ENCODE measurements at places on chromosomes 6 and 20.
A peak's percentile ranks its signal among the peaks of the same experiment; 100 is the strongest.

DNA sequence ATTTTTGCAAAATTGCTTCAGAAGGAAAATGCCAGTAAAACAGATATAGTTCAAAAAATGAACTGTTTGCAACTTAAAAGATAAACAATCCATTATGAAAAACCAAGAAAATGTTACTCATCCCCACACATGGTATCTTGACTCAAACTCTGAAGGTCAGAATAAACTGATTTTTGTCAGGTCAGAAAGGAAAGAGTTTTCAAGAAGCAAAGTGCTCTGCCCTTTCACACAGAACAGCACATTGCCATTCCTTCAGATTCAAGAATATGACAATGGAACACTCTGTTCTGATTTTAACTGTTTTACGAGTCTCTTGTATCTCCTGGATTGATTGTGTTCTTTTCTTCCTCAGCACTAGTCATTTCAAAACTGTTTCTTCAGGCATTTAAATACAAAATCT lies 33.8 kb upstream of the NT5E start:
- no peak for DNase-seq

GRCh38 chr6:113642714-113643406 lies 214.3 kb upstream of the MARCKS start:
- peak; percentile 87 for DNase-seq

DNA sequence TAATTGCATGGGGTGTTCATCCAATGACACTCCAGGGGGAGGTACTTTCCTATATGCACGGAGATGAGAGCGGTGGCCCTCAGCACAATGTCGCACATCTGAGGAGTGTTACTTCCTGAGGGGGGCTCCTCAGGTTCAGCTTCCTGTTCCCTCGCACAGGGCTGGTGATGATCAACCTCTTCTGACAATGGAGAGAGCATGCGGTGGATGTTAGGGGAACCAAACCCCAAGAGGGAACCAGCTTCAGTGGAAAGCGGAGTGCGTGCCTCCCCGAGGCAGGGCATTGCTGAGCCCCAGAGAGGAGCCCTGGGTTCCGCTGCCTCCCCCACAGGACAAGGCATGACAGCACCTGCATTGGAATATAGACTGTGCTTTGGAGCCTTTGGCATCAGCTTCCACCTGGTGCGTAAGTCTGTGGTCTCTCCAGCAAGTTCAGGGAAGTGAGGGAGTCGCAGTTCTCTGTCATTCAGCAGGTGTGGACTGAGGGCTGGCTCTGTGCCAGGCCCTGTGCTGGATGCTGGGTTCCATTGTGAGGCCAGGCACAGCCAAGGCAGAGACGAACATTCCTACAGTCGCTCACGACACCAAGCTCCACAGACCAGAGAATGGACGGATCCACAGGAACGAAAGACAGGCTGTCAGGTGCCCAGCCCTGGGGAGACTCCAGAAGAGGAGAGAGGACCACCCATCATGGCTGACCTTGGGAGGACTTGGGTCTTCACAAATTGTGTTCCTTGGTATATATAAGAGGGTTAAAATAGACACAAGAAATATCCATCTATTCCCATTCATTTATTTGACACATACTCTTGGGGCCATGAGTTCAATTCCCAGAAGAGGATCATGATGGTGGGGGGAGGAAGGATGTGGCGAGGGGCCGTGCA lies 3.9 kb upstream of the ZNF831 start:
- DNase-seq: no peak

DNA sequence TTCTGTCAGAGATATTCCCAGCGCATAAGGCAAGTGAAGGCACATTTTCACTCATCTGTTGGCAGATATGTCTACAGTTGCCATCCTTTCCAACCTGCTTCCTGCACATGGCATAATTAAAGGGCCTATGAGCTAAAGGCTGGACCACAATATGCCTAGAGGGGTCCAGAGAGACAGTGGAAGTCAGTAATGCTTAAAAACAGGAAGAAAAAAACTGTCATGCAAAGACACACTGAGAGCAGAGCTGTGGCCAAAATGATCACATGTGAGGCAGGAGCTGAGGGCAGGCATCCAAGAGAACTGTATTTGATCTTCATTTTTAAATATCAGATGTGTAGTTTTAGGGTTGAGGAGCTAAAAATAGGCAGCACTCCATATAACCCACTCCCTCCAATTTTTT lies 125.0 kb upstream of the BACH2 start:
- DNase-seq: no peak

DNA sequence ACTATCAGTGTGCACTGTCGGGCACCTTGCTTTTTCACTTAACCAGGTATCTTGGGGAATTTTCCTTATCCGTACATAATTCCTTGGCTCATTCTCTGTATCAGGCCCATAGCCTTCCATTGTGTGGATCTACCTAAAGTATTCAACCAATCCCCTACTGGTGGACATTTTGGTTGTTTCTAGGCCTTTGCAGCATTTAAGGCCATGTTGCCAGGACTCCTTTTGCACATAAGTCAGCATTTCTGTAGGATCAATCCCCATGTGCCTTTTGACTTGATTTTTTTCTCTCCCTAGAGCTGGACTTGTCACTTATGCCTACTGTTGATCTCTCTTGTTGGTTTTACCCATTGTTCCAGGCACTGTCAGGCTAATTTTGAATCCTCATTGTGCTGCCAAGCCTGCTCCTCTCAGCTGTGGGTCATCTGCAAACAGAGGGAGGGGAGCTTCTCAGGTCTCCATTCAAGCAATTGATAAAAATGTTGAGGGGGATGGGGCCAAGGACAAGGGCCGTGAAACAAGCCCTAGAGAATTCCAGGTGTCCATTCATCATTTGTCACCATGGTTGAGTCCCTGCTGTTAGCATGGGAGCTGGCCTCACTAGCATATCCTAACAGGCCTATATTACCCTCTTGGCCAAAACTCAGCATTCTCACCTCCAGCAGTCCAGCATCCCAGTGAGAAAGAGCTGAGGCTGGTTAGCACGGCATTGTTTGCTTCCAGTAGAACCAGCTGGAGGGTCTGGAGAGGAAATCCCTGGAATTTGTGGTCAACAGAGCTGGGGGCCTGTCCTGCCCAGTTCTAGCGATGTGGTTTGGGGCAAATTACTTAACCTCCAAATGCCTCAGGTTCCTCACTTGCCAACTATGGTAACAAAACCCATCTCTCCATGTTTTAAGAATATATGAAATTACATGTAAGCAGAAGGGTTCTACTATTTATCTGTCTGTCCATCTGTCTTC lies 178.4 kb downstream of the MRPL14 start:
- DNase-seq: peak; percentile 17

DNA sequence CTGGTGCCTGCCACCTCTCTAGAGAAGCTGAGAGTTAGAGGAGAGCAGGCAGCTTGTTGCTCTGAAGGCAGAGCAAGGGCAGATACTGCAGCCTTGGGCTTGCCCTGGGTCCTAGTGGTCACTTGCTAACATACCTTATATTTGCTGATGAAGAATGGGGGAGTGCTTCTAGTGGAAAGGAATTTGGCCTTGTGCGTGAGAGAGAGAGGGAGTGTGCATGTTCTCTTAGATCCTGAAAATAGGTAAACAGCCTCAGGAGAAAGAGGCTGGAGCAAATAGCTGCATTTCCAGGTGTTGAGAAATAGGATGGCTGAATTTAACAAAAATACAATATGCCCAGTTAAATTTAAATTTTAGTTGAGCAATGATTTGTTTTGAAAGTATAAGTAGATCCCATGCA lies 724.5 kb upstream of the FLRT3 start:
- no peak for DNase-seq

DNA sequence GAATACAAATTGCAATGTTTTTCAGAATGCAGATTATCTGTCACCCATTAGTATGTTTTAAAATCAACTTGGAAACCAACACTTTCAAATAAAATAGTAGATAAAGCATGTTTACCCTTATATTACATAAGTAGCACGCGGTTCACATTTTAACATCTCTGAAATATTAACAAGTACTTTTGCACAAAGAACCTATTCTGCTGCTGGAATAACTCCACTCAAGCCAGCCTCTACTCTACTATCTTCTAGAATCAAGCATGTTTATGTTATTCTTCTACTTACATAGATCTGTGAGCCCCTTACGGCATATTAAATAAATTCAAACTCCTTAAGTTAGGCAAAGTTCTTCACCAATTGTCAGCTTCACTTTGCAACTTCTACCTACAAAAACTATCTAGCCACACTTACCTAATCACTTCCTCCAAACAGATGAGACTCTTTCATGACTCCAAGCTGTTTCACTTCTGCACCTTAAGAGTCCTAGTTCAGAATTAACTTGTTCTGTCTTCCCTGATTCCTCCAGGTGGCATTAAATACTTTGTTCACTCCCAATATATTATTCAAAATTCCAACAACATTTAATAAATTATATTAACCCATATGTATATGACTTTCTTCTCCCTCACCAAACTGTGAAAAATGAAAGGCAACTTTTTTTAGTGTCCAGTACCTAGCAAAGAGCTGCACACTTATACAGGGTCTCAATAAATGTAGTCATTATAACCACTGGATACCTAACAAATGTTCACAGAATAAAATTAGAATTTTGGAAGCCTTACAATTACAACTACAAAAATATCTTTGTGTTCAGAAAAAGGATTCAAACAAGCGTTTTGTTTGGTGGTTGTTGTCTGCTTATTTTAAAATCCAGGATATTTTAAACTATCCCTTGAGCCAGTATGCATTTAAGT lies 12.1 kb downstream of the CEP85L start:
- no peak for DNase-seq

DNA sequence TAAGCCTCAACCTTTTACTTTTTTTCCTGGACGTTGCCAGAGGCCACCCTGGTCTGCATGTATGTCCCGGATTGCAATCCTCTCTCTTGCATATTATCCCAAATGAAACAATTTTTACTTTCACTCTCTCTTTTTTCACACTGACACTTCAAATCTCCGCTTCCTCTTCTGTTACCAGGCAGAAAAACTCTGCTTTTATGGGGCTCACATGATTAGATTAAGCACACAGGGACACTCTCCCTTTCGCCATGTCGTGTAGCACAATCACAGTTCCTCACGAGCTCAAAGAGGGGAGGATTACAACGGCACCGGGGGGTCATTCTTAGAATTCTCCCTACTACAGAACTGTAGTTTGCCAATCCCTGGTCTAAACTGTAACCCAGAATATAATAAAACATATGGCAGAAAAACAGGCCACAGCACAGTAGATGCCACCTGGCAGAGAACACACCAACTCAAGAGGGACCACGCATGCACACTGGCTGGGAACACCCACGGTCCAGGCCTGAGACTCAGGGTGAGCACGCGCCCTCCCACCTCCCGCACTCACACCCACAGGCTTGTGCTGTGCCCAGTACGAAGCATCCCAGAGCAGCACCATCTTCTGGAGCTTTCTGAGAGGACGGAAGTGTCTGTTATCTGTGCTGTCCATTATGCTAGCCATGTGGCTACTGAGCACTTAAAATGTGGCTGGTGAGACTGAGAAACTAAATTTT lies 288.7 kb downstream of the KIF16B start:
- DNase-seq: no peak

DNA sequence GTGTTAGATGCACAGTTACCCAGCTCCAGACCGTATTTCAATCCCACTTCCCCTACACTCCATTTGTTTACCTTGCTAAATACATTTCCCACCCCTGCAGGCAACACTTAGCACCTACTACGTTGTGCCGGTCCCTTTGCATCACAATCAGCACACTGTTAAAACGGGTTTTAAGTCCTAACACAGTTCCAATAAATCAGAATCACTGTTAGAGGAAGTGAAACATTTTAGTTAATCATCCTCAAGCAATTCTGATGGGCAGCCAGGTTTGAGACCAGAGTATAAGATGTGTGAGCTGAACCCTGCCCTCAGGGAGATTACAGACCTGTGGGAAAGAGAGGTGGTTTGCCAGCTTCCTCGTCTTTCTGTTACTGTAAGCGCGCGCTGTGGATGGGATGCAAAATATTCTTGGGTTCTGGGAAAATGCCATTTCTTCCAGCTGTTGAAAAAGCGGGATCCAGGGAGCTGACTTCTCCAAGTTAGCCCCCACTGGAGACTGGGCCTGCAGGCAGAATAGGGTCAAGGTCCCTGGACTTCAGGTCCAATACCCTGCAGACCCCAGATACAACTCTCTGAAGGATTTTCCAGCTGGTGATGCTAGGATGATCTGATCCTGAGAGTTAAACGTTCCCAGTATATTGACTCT lies 3.1 kb downstream of the ZCCHC3 start:
- DNase-seq: no peak
